ENCODE measurements at places on chromosomes 3 and 15. TPM values are rescaled to one million over a fixed set of nuclear protein-coding genes. Genes with fewer than 3 reads are reported as not detected.

The ATP13A5 gene
- not detected for total RNA-seq

The TPRG1 gene
- total RNA-seq, result 0.13 TPM

The THRB gene
- 0.93 TPM for total RNA-seq

The ISLR gene
- total RNA-seq, result 0.07 TPM

The GABRR3 gene
- not detected for total RNA-seq

The STAB1 gene
- 215 TPM for total RNA-seq

The PAQR9 gene
- total RNA-seq, result not detected

The NOX5 gene
- total RNA-seq, result 0.07 TPM

The MYO5C gene
- 11.7 TPM for total RNA-seq

Measured in thoracic aorta endothelial cell (primary cell).